Fibroblast of skin of left quadriceps (primary cell): ENCODE measurements at places on chromosomes 3 and 15.
A peak's percentile ranks its signal among the peaks of the same experiment; 100 is the strongest.

GRCh38 chr3:73056014-73056844 lies 5.2 kb upstream of the EBLN2 start:
- DNase-seq, result no peak

DNA sequence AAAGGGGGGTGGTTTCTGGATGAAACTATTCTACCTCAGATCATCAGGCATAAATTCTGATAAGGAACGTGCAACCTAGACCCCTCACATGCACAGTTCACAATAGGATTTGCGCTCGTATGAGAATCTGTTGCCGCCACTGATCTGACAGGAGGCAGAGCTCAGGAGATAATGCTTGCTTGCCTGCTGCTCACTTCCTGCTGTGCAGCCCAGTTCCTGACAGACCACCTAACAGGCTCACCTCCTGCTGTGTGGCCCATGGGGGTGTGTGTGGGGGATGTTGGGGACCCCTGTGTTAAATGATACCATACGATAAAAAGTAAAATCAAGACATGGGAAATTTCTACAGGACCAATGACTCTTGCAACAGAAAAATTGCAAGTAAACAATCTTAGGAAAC lies 24.0 kb downstream of the CP start:
- DNase-seq, result no peak

DNA sequence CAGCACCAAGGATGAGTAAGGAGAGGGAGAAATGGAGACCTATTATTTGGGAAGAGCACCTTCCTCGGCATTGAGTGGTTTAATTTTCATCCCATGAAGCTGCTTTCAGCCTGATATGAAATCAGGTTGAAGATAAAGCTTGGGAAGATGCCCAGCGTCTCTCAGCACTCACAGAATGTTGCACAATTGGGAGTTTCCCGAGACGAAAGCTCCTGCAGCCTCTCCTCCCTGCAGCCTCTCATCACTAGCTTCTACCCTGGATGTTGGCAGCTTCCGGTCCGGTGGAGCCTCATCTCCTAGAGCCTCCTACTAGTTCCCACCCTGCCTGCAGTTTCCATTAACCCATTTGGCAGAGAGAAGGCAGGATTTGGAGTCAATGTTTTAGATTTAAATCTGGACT lies 40.3 kb downstream of the EDEM1 start:
- no peak for DNase-seq

GRCh38 chr15:25171111-25171811 lies 216.5 kb downstream of the SNRPN start:
- DNase-seq, result no peak

GRCh38 chr3:18559331-18559842 lies 134.2 kb upstream of the SATB1 start:
- peak; percentile 3 for DNase-seq

GRCh38 chr15:71373917-71374316 lies 258.6 kb downstream of the THSD4 start:
- no peak for DNase-seq

GRCh38 chr3:128011140-128011539 lies 41.1 kb upstream of the SEC61A1 start:
- DNase-seq, result no peak

DNA sequence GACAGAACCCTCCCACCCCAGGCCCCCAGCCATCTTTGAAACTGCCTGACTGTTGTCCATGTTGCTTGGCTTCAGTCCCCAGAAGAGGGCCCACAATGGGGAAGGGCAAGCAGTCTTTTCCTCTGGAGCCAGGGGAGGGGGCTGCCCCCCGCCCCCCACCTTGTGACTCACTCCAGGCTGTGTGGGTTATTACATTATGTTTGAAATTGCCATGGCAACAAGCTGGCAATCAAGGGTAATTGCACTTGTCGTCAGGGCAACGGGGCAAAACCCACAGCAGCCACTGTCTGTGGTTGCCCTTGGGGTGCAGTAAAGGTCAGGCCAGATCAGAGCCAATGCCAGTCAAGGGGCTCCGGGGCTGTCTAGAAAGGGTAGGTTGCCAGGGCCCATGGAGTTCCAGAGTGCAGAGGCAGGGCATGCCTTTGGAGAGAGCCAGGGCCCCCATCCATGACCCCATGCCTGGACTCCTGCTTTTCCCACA lies 3.1 kb upstream of the CAMKV start:
- no peak for DNase-seq

- DNase-seq, result no peak
These were observed 37.1 kb downstream of the PSMD6 start for GRCh38 chr3:63986146-63986545.

- DNase-seq, result no peak
These were observed 82.8 kb downstream of the FAIM start for GRCh38 chr3:138691351-138691750.

GRCh38 chr15:57156210-57156884 lies 220.0 kb upstream of the CGNL1 start:
- no peak for DNase-seq

- no peak for DNase-seq
These were observed 855 bp downstream of the GMPPB start for GRCh38 chr3:49722896-49723295.

- DNase-seq, result no peak
These were observed 167.4 kb downstream of the STAG1 start for GRCh38 chr3:136584728-136585127.

- no peak for DNase-seq
These were observed at the start of gene RFX7 for GRCh38 chr15:56243163-56244037. Gene RFX7, minus strand, starts transcription at chr15:56243879. Its CDS starts 594 bp downstream, at chr15:56243285.

GRCh38 chr3:130916507-130917167 lies 22.8 kb downstream of the ATP2C1 start:
- DNase-seq, result no peak

- DNase-seq, result peak; percentile 58
These were observed 68.5 kb downstream of the TMCO5A start for GRCh38 chr15:38002883-38003477.

- DNase-seq, result no peak
These were observed at the start of gene NAALADL2 for GRCh38 chr3:174859114-174859735. Gene NAALADL2, plus strand, starts transcription at chr3:174859334.
